Activated naive CD8-positive, alpha-beta T cell treated with anti-CD3 and anti-CD28 coated beads for 36 hours (primary cell): ENCODE measurements at places on chromosomes 11 and 22.
A peak's percentile ranks its signal among the peaks of the same experiment; 100 is the strongest.

- no peak for DNase-seq
Measured at GRCh38 chr11:123740787-123741158, 687 bp downstream of the ZNF202 start.

- DNase-seq = no peak
Measured at GRCh38 chr22:20887375-20887774, 28.6 kb downstream of the SNAP29 start.

- no peak for DNase-seq
Measured at GRCh38 chr11:26834601-26835000, 112.7 kb upstream of the SLC5A12 start.

DNA sequence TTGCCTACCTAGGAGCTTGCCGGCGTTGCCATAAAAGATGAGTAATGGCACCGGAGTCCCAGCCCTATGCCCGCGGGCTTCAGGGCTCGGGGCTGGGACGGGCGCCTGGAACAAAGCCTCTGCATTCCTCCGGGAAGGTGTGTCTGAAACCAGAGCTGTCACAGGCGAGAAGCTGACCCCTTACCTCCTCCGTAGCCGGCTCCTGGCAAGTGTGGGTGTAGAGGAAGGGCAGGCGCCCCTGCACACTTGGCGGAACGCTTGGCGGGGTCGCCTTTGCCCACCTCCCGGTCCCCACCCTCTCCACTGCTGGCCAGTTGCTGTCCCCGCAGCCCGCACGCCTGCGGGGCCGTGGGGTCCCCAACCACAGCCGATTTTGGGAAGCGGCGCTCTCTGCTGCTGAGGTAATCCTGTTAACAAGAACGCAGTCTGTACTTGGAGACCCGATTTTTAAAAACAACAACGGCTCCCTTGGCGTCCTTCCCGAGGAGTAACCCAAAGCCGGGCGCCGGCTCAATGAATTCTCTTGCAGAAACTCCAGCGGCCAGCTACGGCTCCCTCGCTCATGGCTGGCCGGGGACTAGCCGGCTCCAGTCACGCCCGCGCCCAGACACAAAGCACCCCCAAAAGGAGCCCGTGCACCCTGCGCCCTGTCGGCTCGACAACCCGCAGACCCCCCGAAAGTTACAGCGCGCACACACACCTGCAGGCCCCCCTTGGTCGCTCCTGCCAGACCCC is 89.2 kb downstream of the PLEKHA7 start:
- no peak for DNase-seq

GRCh38 chr22:33443683-33444082 is 385.5 kb upstream of the SYN3 start:
- no peak for DNase-seq

DNA sequence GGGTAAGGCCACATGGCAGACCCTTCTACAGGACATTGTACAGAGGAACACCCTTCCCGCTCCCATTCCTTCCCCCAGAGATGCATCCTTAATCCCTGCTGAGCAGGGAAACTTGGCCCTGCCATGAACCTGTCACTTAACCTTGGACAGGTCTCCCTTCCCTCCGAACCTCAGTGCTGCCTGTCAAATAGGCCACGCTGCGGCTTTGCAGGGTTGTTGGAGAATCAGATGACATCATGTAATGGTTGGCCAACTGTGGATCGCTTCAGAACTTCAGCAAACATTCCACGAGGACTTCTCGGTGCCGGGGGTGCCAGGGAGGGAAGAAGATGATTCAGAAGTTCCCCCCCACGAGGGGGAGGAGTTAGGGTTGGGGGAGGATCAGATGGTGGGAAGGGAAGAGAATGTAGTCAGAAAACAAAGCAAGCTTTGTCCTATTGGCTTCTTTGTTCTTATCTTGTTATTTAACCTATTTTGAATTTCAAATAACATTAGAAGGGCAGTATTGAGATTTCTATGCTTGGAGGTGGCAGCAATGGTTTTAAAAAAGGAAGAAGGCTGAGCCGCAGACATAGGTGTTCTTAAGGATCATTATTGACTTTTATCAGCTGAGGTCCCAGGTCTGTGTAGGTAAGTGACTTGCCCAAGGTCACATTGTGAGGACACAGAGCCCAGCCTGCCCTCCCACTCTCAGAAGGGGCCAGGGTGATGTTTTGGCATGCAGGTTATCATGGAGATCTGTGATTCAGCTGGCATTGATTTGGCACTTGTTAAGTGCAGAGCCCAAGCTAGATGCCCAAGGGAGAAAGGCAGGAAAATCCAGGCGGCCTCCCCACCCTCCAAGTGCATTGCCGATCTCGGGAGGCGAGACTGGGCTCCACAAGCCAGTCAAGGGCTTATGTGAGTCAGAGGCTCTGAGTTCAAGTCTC is 3.1 kb downstream of the CDC42EP1 start:
- no peak for DNase-seq

DNA sequence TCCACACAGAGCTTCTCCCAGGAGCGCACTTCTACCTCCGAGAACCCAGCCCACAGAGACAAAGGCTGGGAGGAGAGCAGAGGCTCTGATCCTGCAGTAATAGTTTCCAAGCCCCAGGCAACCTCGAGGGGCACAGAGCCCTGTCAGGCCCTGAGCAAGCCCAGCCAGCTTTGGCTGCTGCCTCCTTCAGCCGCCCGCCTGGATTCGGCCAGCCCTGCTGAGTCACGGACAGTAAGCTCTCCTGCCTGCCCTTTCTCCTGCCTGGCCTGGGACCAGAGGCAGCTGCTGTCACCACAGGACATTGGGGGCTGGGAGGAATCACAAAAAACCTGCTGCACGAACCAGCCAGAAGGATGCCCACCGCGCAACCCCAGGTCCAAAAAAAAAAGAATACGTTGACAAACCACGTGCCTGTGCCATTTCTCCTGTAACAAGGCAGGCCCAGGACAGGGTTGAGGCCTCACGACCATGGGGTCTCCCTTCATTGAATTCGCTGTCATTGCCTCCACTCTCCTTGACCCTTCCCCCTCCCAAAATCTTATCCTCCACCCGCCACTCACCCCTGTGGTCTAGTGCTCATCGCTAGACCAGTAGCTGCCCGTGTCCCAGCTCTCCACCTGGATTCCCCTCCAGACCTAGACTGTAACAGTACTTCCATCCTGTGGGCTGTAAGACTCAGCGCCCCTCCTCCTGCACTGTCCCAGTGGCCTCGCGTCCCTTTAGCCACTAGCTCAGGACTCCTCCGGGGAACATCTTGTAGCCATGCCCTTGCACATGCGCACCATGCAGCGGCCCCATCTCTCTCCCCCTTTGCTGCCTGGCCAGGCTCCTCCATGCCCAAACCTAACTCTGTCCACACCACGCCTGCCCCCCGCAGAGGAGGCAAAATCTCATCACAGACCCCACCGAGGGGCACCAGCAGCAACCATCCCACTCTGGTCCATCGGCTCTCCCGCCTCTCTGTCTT is 7.4 kb upstream of the SLC22A12 start:
- no peak for DNase-seq

GRCh38 chr11:4664786-4665185 is 21.0 kb downstream of the OR51E1 start:
- DNase-seq = no peak

- DNase-seq = peak; percentile 38
Measured at GRCh38 chr11:35178873-35179272, 39.9 kb downstream of the CD44 start.

GRCh38 chr11:44066732-44067141 is 667 bp downstream of the ACCS start:
- no peak for DNase-seq

DNA sequence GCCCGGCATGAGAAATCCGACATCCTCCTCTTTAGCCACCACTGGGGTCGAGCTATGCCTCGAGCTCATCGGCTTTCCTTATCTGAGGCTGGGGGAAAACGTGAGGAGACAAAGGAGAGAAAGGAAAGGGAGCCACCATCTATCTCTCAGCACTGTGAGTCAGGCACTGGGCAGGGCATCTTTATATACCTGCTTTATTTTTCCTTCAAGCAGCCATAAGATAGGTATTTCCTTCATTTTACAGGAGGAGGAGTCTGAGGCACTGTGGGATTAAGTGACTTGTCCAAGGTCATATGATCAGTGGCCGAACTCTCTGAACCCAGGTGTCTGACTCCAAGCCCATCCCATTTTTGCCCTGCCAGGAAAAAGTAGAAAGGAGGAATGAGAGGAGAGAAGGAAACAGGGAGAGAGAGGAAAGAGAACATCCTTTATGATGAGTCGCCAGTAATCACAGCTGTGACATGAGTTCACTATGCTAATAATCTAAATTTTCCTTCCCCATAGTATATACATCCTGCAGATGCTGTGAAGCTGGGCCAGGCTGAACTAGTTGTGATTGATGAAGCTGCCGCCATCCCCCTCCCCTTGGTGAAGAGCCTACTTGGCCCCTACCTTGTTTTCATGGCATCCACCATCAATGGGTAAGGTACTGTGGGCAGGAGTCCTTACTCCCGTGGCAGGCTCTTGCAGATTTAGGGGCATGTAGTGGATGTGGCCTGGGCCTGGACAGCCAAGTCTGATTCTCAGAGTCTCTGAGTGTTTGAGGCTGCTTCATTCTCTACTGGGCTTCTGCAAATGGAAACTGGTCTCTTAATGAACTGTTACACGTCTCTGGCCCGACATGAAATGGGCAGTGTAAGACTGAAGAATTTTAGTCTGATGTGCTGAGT is 21.8 kb downstream of the NAT10 start:
- DNase-seq = no peak

DNA sequence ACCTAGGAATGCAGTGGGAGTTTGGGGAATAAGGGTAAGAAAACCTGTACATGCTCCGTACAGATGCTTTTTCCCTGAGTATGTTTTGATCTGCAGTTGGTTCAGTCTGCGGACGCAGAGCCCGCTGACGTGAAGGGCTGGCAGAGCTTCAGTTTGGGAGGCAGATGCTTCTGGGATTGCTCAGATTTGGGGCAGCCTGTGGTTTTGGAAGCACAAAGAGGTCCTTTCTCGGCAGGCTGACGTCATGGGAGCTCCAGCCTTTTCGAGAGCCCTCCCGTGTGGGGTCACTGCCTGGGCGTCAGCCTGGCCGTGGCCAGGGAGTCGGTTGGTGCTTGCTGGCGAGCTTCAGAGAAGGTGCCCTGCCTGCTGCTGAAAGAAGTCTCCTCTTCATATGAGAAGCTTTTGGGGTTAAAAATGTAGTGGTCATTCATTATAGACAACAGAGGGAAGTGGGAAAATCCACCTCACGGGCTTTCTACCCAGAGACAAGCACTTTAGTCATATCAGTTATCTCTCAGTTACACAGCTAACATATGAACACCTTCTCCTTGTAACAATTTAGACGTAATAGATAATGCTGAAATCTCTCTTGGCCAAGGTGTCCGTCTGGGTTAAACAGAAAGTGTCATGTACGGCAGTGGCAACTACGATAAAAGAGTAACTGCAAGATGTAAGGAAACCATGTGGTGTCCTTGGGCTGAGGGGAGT is 26.8 kb downstream of the TPCN2 start:
- DNase-seq = no peak

DNA sequence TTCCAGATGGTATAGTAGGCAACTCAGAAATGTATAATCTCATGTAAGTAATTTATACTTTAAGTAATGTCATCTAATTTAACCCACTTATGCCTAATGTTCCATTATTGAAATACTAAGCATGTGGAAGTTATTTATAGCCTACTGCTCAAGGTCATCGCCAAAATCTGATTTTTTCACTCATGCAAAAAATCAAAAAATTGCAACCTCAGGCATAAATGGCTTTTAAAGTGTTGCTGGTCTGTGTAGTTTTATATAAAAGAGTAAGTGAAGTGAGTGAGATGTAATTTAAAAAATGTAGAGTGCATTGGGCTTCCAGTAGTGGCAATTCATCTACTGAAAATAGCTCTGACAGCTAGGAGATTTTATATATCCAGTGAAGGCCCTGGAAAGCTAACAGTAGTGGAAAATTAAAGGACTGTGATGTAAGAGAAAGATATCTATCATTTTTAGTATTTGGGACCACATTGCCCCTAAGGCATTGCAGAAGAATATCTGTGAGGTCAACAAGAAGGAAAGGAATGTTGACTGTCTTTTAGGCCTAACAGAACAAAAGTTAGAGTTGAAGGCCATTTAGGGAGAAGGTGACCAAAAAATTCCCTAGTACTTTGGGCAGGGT is 624.5 kb upstream of the CHORDC1 start:
- DNase-seq = no peak

DNA sequence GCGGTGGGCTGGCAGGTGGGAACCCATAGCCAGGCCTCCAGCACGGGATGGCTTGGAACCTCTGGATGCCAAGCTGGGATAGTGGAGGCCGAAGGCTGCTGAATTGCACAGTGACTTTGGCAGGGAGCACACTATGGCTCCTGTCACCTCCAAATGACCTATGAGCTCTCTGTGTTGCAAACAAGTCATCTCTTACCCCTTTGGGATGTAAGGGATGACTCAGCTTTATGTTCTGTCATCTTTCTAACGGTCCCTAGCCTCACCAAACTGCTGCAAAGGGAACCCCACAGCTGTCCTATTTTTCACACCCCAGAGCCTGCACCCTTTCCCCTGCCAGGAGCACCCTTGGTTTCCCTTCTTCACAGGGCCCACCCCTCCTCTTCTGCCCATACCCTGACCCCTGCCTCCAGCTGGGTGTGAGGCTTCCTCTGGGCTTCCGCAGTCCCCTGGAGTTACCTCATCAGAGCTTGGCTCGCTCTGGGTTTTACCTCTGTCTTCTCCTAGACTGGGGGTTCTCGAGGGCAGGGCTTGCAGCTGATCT is 2.7 kb upstream of the SCUBE1 start:
- no peak for DNase-seq

DNA sequence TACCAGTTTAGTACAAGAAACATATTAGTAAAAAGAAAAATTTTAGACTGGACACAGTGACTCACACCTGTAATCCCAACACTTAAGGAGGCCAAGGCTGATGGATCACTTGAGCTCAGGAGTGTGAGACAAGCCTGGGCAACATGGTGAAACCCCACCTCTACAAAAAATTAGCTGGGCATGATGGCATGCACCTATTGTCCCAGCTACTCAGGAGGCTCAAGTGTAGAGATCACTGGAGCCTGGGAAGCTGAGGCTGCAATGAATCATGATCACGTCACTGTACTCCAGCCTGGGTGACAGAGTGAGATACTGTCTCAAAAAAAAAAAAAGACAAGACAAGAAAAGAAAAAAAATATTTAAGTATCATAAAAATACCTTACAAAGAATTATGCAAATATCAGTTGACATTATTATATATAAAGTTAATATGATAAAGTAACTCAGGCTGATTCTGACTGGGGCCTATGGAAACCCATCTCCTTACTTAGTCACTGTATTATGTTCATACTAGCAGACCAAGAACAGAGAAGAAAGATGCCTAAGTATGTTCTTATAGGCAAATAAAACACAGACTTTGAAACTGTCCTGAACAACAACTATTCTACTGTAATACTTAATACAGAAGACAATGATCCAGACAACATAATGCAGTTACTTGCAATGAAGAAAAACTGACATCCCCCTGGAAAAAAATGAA is 27.3 kb downstream of the FAM168A start:
- DNase-seq = no peak

DNA sequence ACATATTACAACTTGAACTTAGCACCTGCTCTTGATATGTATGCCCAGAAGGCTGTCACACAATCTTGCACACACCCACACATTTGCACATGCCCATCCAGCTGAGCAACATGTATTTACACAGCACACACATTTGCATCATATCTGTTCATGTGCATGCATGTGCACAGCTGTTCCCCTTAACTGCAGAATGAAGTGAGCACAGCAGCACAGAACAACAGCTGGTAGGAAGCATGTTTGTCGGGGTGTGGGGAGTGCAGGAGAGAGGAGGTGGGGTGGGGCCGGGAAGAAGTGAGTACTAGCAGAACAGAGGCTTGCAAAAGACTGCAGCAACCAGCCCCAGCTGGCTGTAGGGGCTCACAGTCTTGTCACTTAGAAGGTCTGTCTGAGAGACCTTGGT is 296.5 kb downstream of the KIRREL3 start:
- no peak for DNase-seq

GRCh38 chr11:73267906-73268540 is 4.1 kb upstream of the P2RY6 start:
- DNase-seq = no peak
